ENCODE measurements at places on chromosomes 7 and 10.

GRCh38 chr10:87660484-87661133 lies 931 bp downstream of the PAPSS2 start:
- DNase-seq: peak; percentile 46

- DNase-seq: no peak
These were observed 17.8 kb upstream of the PTF1A start for GRCh38 chr10:23174074-23174976.

GRCh38 chr7:157805713-157806112 lies 468.9 kb downstream of the DNAJB6 start:
- no peak for DNase-seq

GRCh38 chr10:31804352-31804810 lies 124.2 kb downstream of the ARHGAP12 start:
- peak; percentile 48 for DNase-seq

- no peak for DNase-seq
These were observed 1.5 kb downstream of the ZNF800 start for GRCh38 chr7:127390817-127391590.

DNA sequence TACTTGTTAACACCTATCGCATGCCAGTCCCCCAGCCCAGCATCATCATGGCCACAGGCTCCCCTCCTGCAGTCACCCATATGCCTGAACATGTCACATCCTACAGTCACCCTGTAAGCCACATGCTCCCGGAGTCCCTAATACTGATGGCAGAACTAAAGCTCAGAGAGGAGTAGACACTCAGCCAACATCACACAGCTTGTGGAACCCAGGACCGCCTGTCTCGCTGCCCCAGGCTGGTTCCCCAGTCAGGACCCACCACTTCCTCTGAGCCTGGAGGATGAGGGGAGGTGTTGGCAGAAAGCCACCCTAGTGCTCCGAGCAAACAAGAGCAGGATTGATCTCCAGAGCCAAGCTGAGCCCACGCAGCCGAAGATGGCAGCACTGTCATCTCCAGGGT lies 85.0 kb upstream of the MYL10 start:
- DNase-seq: no peak

DNA sequence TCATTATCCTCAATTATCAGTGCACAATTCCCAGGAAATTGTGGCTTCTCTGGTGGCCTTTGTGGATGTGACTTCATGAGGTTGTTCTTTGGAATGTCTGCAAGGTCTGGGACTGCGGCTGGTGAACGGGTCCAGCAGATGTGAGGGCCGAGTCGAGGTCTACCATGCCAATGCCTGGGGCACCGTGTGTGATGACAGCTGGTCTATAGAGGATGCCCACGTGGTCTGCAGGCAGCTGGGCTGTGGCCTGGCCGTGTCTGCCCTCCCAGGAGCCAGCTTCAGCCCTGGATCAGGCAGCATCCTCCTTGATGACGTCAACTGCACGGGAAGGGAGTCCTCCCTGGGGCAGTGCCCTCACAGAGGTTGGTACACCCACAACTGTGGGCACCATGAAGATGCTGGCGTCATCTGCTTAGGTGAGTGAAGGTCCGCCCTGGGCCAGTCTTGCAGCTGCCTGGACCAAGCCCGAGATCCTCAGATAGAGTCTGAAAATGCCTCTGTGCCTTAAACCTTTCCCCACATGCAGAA lies 46.9 kb downstream of the CUZD1 start:
- no peak for DNase-seq

DNA sequence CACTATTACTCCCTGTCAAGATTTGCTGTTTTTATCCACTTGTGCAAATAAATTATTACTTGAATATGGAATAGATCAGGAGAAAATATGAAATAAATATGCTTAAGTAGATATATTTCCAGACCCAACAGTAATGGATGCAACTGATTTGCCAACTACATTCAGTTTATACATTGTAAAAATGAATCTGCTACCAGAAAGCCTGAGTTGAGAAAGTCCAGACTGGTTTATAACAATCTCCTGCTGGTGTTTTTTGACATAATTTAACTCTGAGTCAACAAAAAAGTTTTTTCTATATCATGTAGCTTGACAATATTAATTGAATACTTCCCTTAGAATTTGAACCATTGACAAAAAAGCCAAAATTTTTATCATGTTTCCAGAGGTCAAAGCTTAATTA lies 265.8 kb upstream of the SEMA3D start:
- DNase-seq: no peak

- DNase-seq: no peak
These were observed 1.5 kb downstream of the IL15RA start for GRCh38 chr10:5975641-5976473.

GRCh38 chr10:130971123-130971435 lies 340.4 kb downstream of the TCERG1L start:
- DNase-seq: no peak

- DNase-seq: no peak
These were observed 180.7 kb upstream of the GPR26 start for GRCh38 chr10:123485341-123485960.

GRCh38 chr10:78349911-78350663 lies 316.4 kb downstream of the RPS24 start:
- no peak for DNase-seq

- DNase-seq: peak; percentile 60
These were observed 459.1 kb downstream of the PLXNA4 start for GRCh38 chr7:132117181-132117580.

GRCh38 chr10:113523071-113523470 lies 29.8 kb upstream of the HABP2 start:
- no peak for DNase-seq

GRCh38 chr10:128186959-128187787 lies 61.0 kb upstream of the MKI67 start:
- DNase-seq: no peak

DNA sequence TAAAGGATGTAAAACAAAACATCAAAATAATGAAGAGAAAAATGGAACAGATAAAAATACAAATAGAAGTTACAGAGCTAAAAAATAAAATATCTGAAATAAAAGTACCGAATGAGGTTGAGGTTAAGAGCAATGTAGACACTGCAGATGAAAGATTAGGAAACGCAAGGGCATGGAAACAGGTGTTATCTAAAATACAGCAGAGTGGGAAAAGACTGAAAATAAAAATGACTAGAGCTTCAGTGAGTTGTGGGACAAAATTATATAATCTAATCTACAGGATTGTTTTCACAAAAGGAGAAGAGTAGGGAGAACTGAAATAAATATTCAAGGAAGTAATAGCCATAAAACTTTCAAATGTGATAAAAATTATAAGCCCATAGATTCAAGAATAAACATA lies 123.8 kb downstream of the PTEN start:
- no peak for DNase-seq

DNA sequence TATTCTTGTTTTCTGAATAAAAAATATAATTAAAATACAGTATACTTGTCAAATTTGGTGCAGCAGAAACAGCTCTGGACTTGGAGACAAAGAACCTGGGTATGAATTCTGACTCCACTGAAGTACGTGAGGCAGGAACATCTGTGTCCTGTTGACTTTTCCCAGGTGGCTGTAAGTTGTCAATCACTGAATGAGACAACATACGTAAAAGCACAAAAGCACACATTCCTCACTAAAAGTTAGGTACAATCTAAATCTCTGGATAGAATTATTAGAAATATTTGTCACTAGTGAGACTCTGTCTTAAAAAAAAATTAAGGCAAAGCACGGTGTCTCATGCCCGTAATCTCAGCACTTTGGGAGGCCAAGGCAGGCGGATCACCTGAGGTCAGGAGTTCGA lies 18.1 kb downstream of the CFAP58 start:
- no peak for DNase-seq

GRCh38 chr10:79260811-79261740 lies 86.2 kb upstream of the PPIF start:
- DNase-seq: peak; percentile 61

- peak; percentile 76 for DNase-seq
These were observed 73.0 kb upstream of the PFKP start for GRCh38 chr10:2994221-2994961.

GRCh38 chr7:27064159-27064558 lies 31.6 kb downstream of the HOXA1 start:
- DNase-seq: no peak

- no peak for DNase-seq
These were observed 22.2 kb upstream of the UNCX start for GRCh38 chr7:1210321-1210978.

GRCh38 chr10:22022257-22023032 lies 18.9 kb upstream of the DNAJC1 start:
- no peak for DNase-seq

DNA sequence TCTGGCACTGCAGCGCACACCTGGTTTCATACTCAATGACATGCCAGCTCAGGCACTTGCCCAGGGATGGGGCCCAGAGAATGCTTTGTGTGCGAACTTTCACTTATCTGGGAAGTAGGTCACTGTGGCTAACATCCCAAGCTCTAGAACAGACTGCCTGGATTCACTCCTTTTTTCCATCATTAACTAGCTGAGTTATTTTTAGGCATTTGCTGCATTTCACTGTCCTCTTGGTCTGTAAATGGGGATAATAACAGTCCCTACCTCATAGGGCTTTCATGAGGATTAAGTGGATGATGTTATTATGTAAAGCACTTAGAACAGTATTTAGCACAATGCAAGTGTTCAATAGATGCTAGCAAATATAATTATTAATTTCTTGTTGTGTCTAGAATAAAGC lies 98.7 kb upstream of the DOCK1 start:
- DNase-seq: no peak

DNA sequence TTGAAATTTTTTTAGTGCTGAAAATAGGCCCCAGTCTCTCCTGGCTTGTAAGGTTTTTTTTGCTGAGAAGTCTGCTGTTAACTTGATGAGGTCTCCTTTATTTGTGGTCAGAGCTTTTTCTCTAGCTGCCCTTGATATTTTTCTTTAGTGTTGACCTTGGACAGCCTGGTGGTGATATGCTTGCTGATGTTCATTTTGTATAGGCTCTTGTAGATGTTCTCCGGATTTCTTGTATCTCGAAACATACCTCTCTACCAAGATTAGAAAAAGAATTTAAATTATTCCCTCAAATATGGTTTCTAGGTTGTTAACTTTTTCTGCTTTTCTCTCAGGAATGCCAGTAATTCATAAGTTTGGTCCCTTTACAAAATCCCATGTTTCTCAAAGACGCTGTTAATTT lies 102.3 kb downstream of the TWIST1 start:
- DNase-seq: no peak

GRCh38 chr10:11245095-11245479 lies 227.4 kb downstream of the CELF2 start:
- DNase-seq: no peak

DNA sequence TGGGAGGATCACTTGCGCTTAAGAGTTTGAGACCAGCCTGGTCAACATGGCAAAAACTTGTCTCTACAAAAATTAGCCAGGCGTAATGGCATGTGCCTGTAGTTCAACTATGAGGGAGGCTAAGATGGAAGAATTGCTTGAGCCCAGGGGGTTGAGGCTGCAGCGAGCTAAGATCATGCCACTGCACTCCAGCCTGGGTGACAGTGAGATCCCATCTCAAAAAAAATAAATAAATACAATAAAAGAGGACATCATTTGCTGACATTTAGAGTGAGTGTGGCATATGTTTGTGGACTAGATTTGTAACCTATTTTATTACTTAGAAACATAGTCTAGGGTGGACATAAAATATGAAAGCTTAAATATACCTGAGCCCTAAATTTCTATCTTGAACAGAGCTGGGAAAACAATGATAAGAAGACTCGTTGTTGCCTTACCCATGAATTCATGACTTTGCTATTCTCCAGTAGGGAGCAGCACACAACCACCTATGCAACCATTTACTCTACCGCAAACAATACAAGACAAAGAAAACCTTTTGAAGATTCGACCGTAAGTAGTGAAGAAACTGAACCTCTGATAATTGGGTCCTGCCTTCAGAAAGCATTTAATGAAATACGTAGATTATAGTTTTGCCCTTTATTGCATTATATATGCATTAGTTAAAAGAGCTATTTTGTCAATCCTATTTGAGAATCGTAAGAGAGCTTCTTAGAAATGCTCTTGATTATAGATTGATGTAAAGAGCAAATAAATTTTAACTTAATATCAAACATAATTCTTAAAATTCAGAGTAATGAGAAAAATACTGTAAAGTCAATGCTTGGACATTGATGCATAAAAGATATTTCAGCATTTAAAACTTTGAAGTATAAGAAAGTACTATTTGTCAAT lies 83.5 kb downstream of the GNAT3 start:
- peak; percentile 65 for DNase-seq

- DNase-seq: no peak
These were observed 8.5 kb upstream of the RSBN1L start for GRCh38 chr7:77687747-77688144.

DNA sequence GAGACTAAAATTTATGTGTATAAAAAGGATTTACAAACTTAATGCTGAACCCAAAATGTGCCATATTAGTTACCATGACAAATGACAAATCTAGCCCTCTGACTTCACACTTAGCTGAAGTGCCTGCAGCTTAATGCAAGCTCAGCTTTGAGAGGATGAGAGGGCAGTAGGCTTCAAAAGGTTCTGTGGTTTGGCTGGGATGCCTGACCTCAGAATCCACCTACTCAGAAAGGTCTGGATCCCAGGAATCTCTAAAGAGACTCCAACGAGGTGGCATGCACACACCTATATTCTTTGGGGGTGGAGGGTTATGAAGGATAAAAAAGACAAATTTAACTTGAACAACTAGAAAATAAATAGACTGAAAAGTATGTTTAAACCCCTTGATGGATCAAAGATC lies 213.4 kb downstream of the TAX1BP1 start:
- DNase-seq: no peak

- DNase-seq: no peak
These were observed 2.7 kb downstream of the HBP1 start for GRCh38 chr7:107171496-107171895.

GRCh38 chr7:12067156-12067831 lies 143.8 kb upstream of the TMEM106B start:
- peak; percentile 23 for DNase-seq

- no peak for DNase-seq
These were observed 27.4 kb downstream of the MAPK8 start for GRCh38 chr10:48333856-48334255.

GRCh38 chr7:30363778-30364563 lies 79.6 kb downstream of the ZNRF2 start:
- DNase-seq: no peak

GRCh38 chr7:139071680-139072079 lies 35.8 kb upstream of the ZC3HAV1L start:
- no peak for DNase-seq

GRCh38 chr10:3887885-3888476 lies 103.0 kb upstream of the KLF6 start:
- DNase-seq: peak; percentile 90

- DNase-seq: no peak
These were observed 138.1 kb upstream of the BTBD16 start for GRCh38 chr10:122132882-122133565.

All from fibroblast of skin of right quadriceps (primary cell).